ENCODE measurements at places on chromosomes 7 and 10.

GRCh38 chr10:43360086-43360485, 11.3 kb upstream of the FXYD4 start:
- no peak for DNase-seq

DNA sequence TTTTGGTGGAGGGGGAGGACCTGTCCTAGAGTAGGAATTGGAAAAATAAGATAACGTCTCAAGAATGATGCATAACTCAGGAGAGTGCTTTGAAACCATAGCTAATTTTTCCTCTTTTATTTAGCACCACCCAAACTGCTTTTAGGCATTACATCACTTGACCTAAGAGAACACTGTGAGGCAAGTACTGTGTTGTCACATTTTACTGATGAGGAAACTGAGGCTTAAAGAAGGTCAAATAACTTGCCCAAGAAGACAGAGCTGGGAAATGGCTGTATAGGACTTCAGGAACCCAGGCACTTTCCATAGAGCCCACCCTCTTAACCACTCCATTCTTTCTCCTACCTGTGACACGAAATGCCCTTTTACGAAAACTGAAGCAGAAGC, 21.4 kb downstream of the ADRB1 start:
- no peak for DNase-seq

- DNase-seq: no peak
These were observed 296.8 kb downstream of the DNAJB6 start for GRCh38 chr7:157633465-157634185.

GRCh38 chr10:30192846-30193608, 133.6 kb upstream of the JCAD start:
- no peak for DNase-seq

DNA sequence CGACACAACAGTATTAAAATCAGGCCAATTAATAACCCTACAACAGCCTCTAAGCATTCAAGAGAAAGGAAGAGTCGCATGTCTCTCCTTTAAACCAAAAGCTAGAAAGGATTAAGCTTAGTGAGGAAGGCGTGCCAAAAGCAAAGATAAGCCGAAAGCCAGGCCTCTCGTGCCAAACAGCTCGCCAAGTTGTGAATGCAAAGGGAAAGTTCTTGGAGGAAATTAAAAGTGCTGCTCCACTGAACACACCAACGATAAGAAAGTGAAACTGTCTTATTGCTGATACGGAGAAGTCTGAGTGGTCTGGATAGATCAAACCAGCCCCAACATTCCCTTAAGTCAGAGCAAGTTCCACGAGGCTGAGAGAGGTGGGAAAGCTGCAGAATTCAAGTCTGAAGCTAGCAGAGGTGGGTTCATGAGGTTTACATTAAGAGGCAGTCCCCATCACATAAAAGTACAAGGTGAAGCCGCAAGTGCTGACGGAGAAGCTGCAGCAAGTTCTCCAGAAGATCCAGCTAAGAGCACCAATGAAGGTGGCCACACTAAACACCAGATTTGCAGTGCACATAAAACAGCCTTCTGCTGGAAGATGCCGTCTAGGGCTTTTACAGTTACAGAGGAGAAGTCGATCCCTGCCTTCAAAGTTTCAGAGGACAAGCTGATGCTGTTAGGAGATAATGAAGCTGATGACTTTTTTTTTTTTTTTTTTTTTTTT, 194.8 kb downstream of the MAD1L1 start:
- DNase-seq: no peak

DNA sequence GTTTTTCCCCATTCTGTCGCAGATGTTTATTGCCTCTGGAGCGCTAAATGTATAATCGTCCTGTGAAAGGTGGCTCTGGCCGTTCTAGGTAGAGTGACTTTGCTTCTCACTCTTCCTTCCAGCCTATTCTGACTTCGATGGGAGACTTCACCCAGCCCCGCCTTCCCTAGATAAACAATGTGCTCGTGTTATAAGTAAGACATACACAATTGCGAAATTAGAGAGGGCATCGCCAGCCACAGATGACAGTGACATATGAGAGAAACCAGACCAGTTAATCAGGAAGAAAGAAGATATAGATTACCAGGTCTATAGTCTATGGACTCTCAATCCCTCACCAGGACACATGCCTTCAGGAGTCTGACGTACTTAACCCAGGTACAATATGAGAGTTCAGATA, 1050.5 kb upstream of the AUTS2 start:
- no peak for DNase-seq

- DNase-seq: no peak
These were observed 761.5 kb downstream of the GATA3 start for GRCh38 chr10:8815969-8816368.

- DNase-seq: no peak
These were observed 639.2 kb upstream of the POT1 start for GRCh38 chr7:125568799-125569198.

- DNase-seq: no peak
These were observed 90.9 kb upstream of the SMNDC1 start for GRCh38 chr10:110395350-110396283.

- no peak for DNase-seq
These were observed 30.3 kb downstream of the GSTO2 start for GRCh38 chr10:104299031-104299904.

DNA sequence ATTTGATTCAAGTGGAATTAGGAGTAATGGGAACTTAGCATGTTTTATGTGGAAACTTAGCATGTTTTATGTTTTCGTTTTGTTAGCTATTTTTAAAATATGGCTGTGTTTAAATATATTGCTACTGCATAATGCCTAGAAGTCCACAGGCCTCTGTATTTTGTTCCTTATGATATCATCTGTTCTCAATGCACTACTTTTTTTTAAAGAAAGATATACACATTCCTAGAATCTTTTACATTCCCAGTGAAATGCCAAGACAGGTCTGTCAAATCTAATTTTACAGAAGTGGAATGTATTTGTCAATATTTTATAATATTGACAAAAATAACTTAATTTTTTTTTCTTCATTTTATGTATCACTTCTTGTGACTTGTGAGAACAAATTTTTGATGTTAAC, 51.6 kb downstream of the ST7 start:
- no peak for DNase-seq

GRCh38 chr10:105328503-105329133, 687.5 kb downstream of the SORCS3 start:
- DNase-seq: no peak

DNA sequence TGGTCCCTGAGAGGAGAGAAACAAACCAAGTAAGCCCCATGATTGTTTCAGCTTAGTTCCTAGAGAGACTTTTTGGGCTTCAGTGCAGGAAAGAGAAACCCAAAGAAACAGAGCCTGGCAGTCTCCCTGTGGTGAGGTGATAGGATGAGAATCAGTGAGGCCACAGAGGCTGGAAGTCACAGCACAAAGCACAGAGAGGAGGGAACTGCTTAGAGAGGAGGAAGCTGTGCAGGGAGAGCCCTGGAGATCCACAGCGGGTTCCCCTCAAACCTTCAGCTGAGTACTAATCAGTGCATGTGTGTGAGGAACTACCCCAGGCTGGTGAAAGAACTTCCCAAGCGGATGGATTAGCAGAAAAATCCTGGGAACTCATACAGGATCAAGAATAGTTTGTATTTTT, 27.4 kb upstream of the HECW1 start:
- DNase-seq: no peak

- DNase-seq: no peak
These were observed 5.3 kb downstream of the CYP3A7 start for GRCh38 chr7:99729486-99730237.

GRCh38 chr10:13857451-13857850, 270.7 kb downstream of the PRPF18 start:
- DNase-seq: no peak

DNA sequence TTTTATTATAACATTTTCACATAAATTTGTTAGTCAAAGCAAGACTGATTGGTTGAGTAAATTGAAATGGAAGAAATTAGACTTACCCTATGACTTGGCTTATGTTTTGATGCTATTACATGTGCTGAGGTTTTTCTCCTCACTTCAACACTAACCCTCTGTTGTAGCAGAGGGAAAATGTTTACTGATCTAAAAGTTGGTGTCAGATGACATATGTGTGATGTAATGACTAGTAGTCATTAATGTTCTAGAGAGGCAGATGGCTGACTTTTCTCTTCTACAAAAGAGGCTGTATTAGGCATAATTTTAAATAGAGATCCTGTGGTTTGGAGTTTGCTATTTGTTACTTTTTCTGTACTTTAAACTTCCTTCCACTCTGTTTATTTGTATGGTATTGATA, 266.0 kb downstream of the BBS9 start:
- DNase-seq: no peak
